ENCODE measurements at places on chromosomes 5 and 9. TPM values are rescaled to one million over a fixed set of nuclear protein-coding genes. Genes with fewer than 3 reads are reported as not detected.

DNA sequence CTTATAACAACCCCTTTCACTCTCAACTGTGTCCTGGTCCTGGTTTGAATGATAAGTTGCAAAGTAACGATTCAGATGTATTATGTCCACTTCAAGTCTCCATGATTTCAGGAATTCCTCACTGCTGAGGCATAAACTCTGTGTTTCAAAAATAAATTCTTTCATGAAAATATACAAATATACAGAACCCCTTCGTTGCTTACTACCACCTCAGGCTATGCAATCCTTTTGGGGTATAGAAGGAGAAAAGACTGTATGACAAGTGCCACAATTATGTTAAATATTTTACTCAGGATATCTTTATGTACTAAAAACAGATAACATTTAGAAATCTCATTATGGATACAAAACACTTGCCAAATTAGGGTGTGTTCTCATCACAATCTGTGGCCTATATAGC lies 190.7 kb downstream of the KCTD16 start:
- no peak for ATAC-seq

DNA sequence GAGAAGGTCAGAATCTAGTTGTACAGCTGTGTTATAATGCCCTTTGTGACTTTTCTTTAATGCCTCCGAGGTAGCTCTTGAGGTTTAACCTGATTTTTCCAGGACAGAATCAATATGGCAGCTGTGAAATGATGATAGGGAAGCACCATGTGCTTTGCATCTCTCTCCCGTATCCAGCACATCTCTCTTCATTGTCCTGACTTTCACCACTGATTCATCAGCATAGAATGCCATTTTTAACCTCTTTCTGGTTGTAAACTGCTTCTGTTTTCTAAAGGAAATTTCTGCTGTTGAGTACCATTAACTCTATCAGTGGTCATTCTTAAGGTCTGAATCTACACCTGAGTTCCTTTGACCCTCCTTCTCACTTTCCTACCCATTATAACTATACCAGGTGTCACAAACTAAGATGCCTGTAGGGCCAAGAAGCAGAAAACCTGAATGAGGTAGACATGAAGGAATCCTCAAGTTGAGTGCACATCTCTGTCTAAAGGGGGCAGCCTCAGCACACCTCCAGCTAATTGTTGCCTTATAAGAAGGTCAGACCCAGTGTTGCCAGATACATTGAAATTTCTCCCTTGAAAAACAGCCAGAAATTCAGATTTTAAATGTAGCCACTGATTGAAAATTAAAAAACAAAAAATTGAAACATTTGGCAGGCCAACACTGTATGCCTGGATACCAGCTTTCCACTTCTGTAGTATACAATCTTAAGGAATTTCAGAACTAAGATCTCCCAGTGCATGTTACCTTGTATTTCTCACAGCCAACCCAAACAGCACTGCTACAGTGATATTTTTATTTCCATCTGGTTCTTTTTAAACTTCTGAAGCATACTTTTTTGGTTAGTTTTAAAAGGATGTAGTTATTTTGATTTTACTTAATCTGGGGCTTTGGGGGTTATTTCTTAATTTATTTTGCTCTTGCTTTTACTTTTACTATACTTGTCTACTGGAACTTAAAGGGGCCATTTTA lies 35.8 kb upstream of the TLX3 start:
- ATAC-seq = no peak

GRCh38 chr5:77869116-77869798 lies 93.1 kb upstream of the TBCA start:
- ATAC-seq = no peak

DNA sequence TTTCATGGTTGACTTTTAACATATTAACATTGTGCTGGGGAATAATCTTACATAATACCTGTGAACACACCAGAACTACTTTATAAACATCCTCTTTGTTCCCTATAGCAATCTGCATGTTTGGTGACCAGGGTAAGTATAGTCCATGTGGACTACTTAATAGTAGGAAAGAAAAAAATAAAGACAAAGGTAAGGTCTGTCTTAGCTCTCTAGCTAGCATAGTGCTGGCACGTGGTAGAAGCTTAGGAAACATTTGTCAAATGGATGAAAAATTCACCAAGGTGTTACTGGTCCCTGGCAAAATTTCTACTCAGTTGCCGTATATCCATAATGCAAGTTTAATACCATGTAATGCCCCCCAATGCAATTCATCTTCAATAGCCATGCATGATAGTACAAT lies 78.6 kb upstream of the ABCA1 start:
- peak; percentile 53 for ATAC-seq

GRCh38 chr9:136544964-136545691 lies 720 bp downstream of the NOTCH1 start:
- ATAC-seq = no peak

- no peak for ATAC-seq
Observed at GRCh38 chr5:83639911-83640310, 80.7 kb downstream of the HAPLN1 start.

- ATAC-seq = no peak
Observed at GRCh38 chr5:79456400-79456799, 57.5 kb downstream of the HOMER1 start.

DNA sequence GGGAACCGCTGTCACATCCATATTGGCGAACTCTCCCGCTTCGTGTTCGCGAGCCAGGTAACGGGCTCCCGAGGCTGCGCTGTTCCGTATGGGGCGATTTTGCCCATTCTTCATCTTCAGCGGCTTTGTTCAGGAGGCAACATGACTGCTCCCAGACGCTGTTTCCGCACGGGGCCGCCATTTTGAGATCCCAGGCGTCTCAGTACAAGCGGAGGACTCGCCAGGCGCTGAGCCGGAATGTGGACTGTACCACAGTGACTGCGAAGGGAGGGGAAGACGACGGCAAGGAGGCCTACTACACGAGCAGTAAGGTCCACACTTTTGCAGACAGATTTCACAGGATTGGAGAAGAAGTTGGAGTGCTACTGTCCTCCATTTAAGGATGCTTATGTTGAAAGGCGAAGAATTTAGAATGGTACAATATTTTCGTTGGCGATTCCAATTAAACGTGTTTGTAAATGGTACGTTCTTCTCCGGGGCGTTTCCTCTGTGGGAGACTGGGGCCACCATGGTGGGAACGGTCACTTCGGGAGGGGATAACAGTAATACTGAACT lies 41.6 kb upstream of the ZNF300 start:
- ATAC-seq = peak; percentile 85

- no peak for ATAC-seq
Observed at GRCh38 chr5:16879650-16880049, 56.4 kb downstream of the MYO10 start.

- no peak for ATAC-seq
Observed at GRCh38 chr9:96413302-96414221, 4.6 kb downstream of the ZNF367 start.

GRCh38 chr5:157574456-157575380 lies 857 bp downstream of the ADAM19 start:
- ATAC-seq = peak; percentile 35

DNA sequence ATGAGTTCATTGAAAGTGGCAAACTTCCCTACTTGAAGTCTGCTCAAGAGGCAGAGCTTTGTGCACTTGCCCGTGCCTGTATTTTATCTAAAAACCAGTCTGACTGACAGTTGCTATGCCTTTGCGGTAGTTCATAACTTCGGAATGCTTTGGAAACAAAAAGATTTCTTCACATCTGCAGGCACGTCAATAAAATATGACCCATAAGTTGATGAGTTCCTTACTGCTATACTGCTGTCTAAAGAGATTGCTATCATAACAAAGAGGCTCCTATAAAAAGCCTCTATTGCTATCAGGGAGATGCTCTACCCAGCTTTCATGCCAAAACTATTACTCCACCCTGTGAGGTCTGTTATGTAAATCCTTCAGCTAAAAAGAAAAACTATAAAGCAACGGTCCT lies 25.4 kb upstream of the RNF20 start:
- peak; percentile 69 for ATAC-seq

- ATAC-seq = no peak
Observed at GRCh38 chr5:148993283-148993936, 69.5 kb downstream of the SH3TC2 start.

GRCh38 chr5:39759701-39760100 lies 334.9 kb upstream of the DAB2 start:
- ATAC-seq = no peak

- peak; percentile 30 for ATAC-seq
Observed at GRCh38 chr5:113488645-113489184, 462 bp upstream of the MCC start.

DNA sequence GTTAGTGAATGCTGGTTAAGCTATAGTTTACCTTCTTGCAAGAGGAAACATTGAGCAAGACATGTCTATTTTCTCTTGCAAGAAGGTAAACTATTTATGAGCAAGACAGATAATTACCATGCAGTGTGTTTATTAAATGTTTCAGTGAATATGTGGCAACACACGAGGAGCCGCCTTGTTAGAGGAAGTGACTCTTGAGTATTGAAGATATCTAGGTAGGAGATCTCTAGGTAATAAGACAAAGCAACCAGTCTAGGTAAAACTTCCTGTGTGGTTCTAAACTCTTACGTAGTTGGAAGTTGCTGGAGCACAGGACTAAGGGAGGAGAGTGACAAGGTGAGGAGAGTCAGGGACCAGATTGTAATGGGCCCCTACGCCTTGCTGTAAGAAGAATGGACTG lies 16.8 kb downstream of the SKP2 start:
- ATAC-seq = no peak

- peak; percentile 58 for ATAC-seq
Observed at GRCh38 chr5:91225848-91226686, 157.1 kb downstream of the ARRDC3 start.

- ATAC-seq = no peak
Observed at GRCh38 chr9:92510747-92511146, 25.0 kb downstream of the ECM2 start.

DNA sequence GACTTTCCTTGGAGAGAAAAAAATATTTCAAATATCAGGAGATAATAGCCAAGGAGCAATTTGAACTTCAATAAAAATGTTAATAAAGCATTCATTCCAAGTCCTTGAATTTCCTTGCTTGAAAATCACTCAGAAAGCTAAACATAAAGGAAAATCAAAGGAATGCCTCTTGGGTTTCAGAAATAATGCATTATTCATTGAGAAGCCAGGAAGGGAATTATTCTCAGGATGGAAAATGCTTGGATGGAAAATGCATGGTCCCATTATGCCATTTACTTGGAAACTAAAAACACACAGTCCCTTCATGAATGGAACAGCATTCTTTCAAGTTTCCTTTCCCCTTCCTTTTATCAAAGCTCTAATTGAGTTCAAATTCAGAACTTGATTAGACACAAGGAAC lies 160.9 kb downstream of the LPAR1 start:
- no peak for ATAC-seq

SMIM32 gene
- total RNA-seq = not detected

ANKRA2 gene
- total RNA-seq = 12.9 TPM

CTSV gene
- total RNA-seq = 5.7 TPM

PTGS1 gene
- 29.9 TPM for total RNA-seq

SERF1A gene
- total RNA-seq = 3.6 TPM

HMMR gene
- 9.8 TPM for total RNA-seq

SPTAN1 gene
- total RNA-seq = 161 TPM

Measured in esophagus mucosa (tissue), 1 donor.